ENCODE measurements at places on chromosomes 3 and 15.

DNA sequence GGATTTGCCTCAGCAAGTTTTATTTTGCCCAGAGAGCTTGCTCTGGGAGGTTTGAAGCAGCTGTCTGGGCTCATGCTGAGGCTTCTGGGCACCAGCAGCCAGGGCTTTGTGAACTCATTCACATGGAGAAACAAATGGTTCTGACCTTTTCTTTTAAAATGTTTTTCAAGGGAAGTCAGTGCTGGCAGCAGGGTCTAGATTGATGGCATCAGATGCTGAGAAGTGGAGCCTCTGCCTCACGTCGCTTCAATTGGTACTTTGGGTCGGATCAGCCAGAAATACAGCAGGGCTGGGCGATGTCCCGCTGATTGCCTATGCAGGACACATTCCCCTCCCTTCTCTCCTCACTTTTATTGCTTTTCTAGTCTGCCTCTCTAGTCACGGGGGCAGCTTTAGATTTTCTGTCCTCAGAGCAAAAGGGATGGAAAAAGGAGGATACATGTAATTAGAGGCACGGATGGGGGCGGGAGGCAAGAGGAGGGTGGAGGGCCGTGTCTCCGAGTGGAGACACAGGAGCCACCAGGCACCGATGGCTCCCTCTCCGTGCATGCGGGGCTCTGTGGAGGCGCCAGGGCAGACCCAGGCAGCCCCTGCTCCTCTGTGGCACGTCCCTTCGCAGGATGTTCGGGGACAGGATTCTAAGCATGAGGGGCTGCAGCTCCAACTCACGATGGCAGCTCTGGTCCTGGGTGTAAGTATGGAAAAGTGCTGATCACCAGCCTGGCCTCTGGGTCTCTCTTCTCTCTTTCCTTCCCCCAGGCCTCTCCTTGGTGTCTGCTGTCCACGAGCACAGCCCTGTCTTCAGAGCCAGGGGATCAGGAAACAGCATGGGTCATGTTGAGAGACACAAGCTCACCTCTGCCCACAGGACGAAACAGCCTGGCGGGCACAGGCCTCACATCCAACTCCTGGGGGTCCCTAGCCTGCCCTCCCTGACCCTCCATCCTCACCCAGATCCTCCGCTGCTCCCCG lies 116.1 kb downstream of the FAM43A start:
- no peak for DNase-seq

DNA sequence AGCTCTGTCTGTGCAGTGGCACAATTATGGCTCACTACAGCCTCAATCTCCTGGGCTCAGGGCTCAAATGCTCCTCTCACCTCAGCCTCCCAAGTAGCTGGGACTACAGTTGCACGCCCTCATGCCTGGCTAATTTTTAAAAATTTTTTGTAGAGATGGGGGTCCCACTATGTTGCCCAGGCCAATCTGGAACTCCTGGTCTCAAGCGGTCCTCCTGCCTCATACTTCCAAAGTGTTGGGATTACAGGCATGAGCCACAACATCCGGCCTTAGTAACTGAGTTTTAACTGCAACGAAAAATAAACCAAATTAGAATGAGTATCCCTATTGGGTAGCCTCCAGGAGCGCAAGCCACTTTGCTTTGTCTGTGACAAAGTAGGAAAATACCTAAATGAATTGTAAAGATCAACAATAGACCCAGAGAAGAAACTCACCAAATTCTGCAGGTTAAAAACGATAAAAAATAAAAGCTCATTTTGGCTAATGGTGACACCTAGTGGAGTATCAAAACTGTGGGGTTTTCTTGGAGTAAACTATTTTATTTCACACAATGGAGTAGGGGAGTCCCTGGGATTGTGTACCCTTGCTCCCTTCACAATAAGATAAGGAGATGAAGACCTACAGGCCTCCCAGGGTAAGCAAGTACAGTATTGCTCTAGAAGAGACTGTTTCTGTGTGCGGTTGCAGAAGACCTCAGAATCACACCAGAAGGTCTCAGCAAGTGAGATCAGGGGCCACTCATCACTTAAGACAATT lies 21.0 kb upstream of the CA12 start:
- DNase-seq, result no peak

DNA sequence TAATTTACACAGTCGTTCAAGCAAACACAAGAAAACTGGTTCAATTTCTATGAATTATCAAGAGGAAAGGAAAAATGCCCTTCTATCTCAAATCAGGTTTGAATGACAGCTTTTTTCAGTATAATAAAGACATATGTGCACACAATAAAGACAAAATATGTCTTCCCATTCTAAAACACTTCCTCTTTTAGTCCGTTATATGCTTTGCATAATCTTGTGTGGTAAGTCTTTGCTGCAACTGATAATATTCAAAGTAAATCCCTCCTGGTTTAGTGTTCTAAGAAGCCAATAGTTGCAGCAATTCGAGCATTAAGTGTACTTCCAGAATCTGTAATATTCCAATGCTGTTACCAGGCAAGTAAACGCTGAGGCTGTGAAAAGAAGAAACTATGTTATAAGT lies 43.7 kb upstream of the MAPKBP1 start:
- DNase-seq, result no peak

DNA sequence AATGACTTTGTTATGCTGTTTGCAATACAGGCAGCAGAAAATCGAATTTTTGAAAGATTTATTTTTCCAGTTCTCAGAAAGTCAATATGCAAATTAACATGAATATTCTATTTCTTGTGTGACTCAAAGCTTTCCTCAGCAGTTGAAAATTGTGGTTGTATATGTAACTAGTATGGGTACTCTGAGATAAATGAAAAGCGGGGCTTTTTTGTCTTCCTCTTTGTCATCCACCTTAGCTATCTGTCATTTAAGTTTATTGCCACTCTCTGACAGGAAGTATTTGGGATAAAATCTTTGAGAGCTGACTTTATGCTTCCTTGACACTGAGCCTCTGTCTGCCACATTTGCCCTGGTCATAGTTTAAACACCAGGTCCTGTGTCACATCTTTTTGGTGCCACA lies 91.5 kb downstream of the ATG7 start:
- no peak for DNase-seq

GRCh38 chr15:29270169-29270955 lies 740 bp upstream of the NSMCE3 start:
- DNase-seq, result no peak

DNA sequence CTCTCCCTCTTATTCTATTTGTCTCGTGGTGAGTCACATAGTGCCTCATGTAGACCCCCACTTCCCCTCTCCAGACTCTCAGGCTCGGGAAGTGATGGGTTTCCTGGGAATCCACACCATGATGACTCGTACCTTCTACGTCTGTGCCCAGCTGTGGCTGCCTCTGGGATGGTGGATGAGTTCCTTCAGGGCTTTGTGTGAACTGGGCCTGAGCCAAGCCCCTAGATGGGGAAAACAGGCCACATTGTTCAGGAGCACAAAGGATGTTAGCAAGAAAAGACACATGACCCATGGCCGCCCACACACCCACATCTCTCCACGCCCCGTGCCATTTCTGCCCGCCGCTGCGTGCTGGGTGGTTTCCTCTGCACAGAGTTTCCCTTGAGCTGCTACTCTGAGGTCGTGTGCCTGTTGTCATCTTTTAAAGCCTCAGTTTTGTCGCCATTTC lies 10.5 kb downstream of the ISG20 start:
- no peak for DNase-seq

- no peak for DNase-seq
These were observed 21.3 kb upstream of the RAD18 start for GRCh38 chr3:8984526-8984925.

DNA sequence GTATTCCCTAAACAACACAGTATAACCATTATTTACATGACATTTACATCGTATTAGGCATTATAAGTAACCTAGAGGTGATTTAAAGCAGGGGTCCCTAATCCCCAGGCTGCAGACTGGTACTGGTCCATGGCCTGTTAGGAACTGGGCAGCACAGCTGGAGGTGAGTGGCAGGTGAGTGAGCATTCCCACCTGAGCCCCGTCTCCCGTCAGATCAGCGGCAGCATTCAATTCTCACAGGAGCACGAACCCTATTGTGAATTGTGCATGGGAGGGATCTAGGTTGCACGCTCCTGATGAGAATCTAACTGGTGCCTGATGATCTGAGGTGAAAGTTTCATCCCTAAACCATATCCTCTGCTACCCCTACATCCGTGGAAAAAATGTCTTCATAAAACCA lies 138.2 kb downstream of the ATP10A start:
- no peak for DNase-seq

DNA sequence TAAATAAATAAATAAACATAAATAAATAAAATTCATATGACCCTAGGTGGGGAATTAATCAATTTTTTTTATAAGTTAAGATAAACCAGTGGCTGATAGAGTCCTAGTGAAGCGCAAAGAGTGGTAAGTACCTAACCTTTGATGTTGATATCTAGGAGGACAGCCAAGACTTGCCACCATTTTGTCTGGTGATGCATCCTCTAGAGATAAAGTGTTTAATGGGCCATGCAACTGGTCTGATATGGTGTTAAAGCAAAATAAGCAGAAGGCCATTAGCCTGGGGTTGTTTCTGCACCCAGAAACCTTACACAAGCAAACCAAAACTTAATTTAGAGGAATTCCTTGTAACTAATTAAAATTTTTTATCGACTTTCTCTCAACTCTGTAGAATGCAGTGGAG lies 9.6 kb upstream of the USP8 start:
- DNase-seq, result no peak

Data from effector memory CD4-positive, alpha-beta T cell (primary cell).